Mammary epithelial cell (primary cell): ENCODE measurements at places on chromosomes 1 and 21. TPM values are rescaled to one million over a fixed set of nuclear protein-coding genes. Genes with fewer than 3 reads are reported as not detected.

PLCH2 gene
- polyA plus RNA-seq = 56.2 TPM

TNFRSF9 gene
- not detected for polyA plus RNA-seq

MROH9 gene
- not detected for polyA plus RNA-seq

ALX3 gene
- not detected for polyA plus RNA-seq

TMEM201 gene
- polyA plus RNA-seq = 6.8 TPM

CNIH4 gene
- 91.3 TPM for polyA plus RNA-seq

DNASE2B gene
- not detected for polyA plus RNA-seq

VANGL2 gene
- 7.4 TPM for polyA plus RNA-seq

ATP1A4 gene
- polyA plus RNA-seq = not detected

CATSPER4 gene
- polyA plus RNA-seq = not detected

C1orf94 gene
- not detected for polyA plus RNA-seq

ZNF436 gene
- polyA plus RNA-seq = 6.3 TPM

GBP4 gene
- not detected for polyA plus RNA-seq
